ENCODE measurements at places on chromosomes 13 and 19. TPM values are rescaled to one million over a fixed set of nuclear protein-coding genes. Genes with fewer than 3 reads are reported as not detected.
A peak's percentile ranks its signal among the peaks of the same experiment; 100 is the strongest.

- H3K36me3 ChIP-seq = no peaks in the 10 kb centered on the region
- H3K27ac ChIP-seq = no peak overlapping the region
- no peaks in the 10 kb centered on the region for H3K27me3 ChIP-seq
These were observed 744.8 kb downstream of the PCDH17 start for GRCh38 chr13:58376349-58376748.

Gene ATP4B
- not detected for total RNA-seq

Gene ZNF90
- 47.2 TPM for total RNA-seq

Gene TMEM86B
- 7.6 TPM for total RNA-seq

DNA sequence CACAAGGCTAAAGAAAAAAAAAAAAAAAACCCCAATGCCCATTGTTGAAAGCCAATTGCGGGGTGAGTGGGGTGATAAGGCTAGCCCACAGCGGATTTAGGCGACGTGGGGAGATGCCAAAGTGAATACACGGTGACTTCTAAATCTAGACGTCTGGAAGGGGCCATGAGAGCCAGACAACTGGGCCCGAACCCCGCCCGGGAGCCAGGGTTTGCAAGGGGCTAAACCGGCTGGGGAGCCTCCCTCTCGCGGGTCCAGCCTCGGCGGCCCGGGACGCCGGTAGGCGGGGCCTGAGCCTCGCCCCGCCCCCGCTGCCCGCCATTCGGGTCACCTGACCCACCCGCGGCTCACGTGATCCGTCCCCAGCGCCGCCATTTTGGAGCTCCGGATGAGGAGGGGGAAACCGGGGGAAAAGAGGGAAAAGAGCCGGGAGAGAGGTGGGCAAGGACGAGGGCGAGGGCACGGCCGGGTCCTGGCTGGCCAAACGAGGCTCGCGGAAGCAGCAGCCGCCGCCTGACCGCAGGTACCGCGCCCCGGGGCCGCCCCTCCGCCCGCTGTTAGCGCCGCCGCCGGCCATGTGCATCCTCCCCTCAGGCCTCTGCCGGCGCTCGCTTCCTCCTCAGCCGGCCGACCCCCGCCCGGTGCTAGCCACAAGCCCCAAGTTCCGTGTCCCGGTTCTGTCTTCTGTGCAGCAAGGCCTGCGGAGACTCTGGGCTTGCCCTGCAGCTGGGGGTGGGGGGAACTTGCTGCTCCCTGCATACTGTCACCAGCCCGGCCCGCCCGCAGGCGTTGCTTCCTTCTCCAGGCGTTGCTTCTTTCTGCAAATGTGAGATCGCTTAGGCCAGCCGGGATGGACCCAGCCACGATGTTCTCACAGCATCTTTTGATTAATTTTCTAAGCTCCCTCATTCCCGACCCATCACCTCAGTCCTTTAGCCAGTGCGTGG lies at the start of gene ZNF507:
Gene ZNF507, plus strand, starts transcription at position 350 of the 947 bp plus-strand sequence. CDS start 7,221 bp downstream, outside the sequence.
- peaks cover 3% of the 10 kb centered on the region for H3K27me3 ChIP-seq
- H3K4me3 ChIP-seq = peak within 1 kb of the TSS; percentile 96
- H3K4me1 ChIP-seq = peaks cover 9% of the 10 kb centered on the region
- peak; percentile 93 for DNase-seq
- peak within 1 kb of the TSS; percentile 93 for H3K27ac ChIP-seq
- H3K36me3 ChIP-seq = no peaks in the 10 kb centered on the region

GRCh38 chr13:22194106-22194805 lies 523.4 kb downstream of the FGF9 start:
- H3K4me1 ChIP-seq = peaks cover 20% of the 10 kb centered on the region
- H3K27ac ChIP-seq = no peak overlapping the region
- no peak overlapping the region for H3K4me3 ChIP-seq
- H3K27me3 ChIP-seq = peaks cover 2% of the 10 kb centered on the region

Gene RFPL4AL1
- 0.96 TPM for total RNA-seq

GRCh38 chr13:61149331-61149730 lies 266.3 kb downstream of the PCDH20 start:
- H3K4me3 ChIP-seq = no peak overlapping the region
- peaks cover 1% of the 10 kb centered on the region for H3K27me3 ChIP-seq
- H3K4me1 ChIP-seq = peaks cover 3% of the 10 kb centered on the region

Gene ZNF560
- not detected for total RNA-seq

Gene RUBCNL
- 1.9 TPM for total RNA-seq

Gene DKKL1
- total RNA-seq = 2.8 TPM

Gene KIR2DL1
- not detected for total RNA-seq

Gene SIGLEC9
- not detected for total RNA-seq

DNA sequence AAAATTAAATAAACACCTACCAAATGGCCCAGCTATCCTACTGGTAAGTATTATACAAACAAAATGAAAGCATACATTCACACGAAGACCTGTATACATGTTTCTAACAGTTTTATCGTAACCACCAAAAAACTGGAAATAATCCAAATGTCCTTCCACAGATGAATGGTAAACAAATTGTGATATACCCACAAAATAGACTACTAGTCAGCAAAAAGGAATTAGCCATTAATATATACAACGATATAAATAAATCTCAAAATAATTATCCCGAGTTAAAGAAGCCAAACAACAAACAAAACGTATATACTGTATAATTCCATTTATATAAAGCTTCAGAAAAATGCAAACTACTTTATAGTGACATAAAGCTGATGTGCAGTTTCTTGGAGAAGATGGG lies 106.3 kb upstream of the SERTM1 start:
- H3K4me1 ChIP-seq = no peaks in the 10 kb centered on the region
- no peak overlapping the region for H3K27ac ChIP-seq
- no peaks in the 10 kb centered on the region for H3K27me3 ChIP-seq
- no peak overlapping the region for H3K4me3 ChIP-seq

DNA sequence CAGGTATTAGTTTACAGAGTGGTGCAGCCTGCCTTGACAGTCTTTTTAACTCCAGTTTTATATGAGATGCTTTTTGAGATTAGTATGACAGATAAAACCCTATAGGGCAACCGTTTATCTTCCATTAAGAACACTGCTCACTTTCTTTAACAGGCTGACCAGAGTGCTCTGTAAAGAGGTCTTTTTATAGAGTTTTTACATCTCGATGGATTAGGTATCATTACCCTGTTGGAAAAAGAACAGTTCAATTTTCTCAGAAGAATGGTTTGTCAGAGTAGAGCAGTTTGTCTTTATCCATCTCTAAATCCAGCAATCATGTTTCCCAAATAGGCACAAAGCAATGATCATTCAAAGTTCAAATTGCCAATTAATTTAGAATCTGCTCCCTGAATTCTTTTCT lies 395.2 kb upstream of the ARGLU1 start:
- DNase-seq = no peak
- H3K27ac ChIP-seq = no peak overlapping the region
- H3K27me3 ChIP-seq = no peaks in the 10 kb centered on the region
- H3K4me1 ChIP-seq = no peaks in the 10 kb centered on the region

Gene BRCA2
- total RNA-seq = 3.0 TPM

GRCh38 chr19:5676772-5677105 lies 3.6 kb downstream of the MICOS13 start:
- H3K4me1 ChIP-seq = peaks cover 16% of the 10 kb centered on the region
- peaks cover 16% of the 10 kb centered on the region for H3K27me3 ChIP-seq
- H3K4me3 ChIP-seq = peak overlapping the region; percentile 40
- peak; percentile 60 for DNase-seq

Gene CLC
- not detected for total RNA-seq

GRCh38 chr19:12864721-12865715 lies 16.2 kb downstream of the DNASE2 start:
- peaks cover 9% of the 10 kb centered on the region for H3K27me3 ChIP-seq
- no peak overlapping the region for H3K4me3 ChIP-seq
- H3K36me3 ChIP-seq = no peaks in the 10 kb centered on the region
- no peak for DNase-seq

- H3K4me1 ChIP-seq = peaks cover 11% of the 10 kb centered on the region
- no peaks in the 10 kb centered on the region for H3K36me3 ChIP-seq
- no peak for DNase-seq
- H3K27ac ChIP-seq = no peak overlapping the region
- H3K4me3 ChIP-seq = peak overlapping the region; percentile 93
These were observed 2.4 kb downstream of the TOMM40 start for GRCh38 chr19:44893332-44894051.

Gene KLK2
- total RNA-seq = not detected

DNA sequence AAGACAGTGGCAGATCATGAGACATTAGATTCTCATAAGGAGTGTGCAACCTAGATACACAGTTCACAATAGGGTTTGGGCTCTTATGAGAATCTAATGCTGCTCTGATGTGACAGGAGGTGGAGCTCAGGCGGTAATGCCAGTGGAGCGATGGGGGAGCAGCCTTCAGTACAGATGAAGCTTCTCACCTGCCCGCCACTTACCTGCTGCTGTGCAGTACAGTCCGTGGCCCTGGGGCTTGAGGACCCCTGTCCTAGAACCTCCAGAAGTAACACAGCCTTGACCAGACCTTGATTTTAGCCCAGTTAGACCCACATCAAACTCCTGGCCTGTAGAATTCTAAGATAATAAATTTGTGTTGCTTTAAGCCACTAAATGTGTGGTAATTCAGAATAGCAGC lies 215.1 kb upstream of the MIR17HG start:
- DNase-seq = no peak
- H3K27me3 ChIP-seq = no peaks in the 10 kb centered on the region
- H3K36me3 ChIP-seq = no peaks in the 10 kb centered on the region
- H3K4me3 ChIP-seq = no peak overlapping the region

- no peaks in the 10 kb centered on the region for H3K36me3 ChIP-seq
- H3K27me3 ChIP-seq = peaks cover 2% of the 10 kb centered on the region
- H3K4me1 ChIP-seq = no peaks in the 10 kb centered on the region
- no peak overlapping the region for H3K4me3 ChIP-seq
- no peak for DNase-seq
- no peak overlapping the region for H3K27ac ChIP-seq
These were observed 26.1 kb upstream of the OR1M1 start for GRCh38 chr19:9060564-9061340.

GRCh38 chr19:50401605-50402450 lies 16.9 kb upstream of the SPIB start:
- H3K27ac ChIP-seq = no peak overlapping the region
- H3K4me1 ChIP-seq = no peaks in the 10 kb centered on the region
- H3K36me3 ChIP-seq = peaks cover 4% of the 10 kb centered on the region

Gene NLRP9
- total RNA-seq = not detected

- peaks cover 4% of the 10 kb centered on the region for H3K4me1 ChIP-seq
- peak overlapping the region; percentile 68 for H3K27ac ChIP-seq
- no peaks in the 10 kb centered on the region for H3K36me3 ChIP-seq
- no peak for DNase-seq
- no peak overlapping the region for H3K4me3 ChIP-seq
- peaks cover 9% of the 10 kb centered on the region for H3K27me3 ChIP-seq
These were observed 9.2 kb downstream of the ZNF296 start for GRCh38 chr19:45066921-45067661.

DNA sequence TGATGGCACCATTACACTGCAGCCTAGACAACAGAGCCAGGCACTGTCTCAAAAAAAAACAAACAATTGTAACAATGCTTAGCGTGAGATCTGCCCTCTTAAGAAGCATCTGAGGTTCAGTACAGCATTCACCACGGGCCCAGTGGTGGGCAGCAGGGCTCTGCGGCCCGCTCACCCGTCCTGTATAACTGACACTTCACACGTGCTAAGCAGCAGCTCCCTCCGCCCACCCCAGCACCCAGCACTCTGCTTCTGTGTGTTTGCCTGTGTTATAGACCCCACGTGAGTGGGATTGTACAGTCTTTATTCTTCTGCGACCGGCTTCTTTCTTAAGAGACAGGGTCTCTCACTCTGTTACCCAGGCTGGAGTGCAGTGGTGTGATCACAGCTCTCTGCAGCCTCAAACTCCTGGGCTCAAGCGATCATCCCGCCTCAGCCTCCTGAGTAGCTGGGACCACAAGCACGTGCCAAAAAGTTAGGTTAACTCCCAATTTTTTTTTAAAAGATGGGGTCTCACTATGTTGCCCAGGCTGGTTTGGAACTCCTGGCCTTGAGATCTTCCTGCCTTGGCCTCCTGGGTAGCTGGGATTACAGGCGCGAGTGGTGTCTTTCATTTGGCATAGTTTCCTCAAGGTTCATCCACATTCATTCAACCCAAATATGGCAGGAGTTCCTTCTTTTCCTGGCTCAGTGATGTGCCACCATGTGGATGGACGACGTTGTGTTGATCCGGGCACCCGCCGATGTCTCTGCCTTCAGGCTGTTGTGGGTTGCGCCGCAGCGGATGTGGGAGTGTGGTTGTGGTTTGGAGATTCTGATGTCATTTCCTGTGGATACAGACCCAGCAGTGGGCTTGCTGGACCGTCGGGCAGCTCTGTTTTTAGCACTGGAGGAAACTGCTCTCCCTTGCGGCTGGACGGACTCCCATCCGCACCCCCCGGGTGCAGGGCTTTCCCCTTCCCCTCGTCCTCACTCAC lies 170.0 kb downstream of the KDM4B start:
- H3K4me3 ChIP-seq = no peak overlapping the region
- no peak for DNase-seq
- H3K36me3 ChIP-seq = no peaks in the 10 kb centered on the region

Measured in glutamatergic neuron (in vitro differentiated cells).